Right forelimb (tissue), 1 donor: ENCODE measurements at places on chromosomes 7 and 10.

- no peak for DNase-seq
Observed at GRCh38 chr7:30598121-30598876, 3.6 kb downstream of the GARS1 start.

DNA sequence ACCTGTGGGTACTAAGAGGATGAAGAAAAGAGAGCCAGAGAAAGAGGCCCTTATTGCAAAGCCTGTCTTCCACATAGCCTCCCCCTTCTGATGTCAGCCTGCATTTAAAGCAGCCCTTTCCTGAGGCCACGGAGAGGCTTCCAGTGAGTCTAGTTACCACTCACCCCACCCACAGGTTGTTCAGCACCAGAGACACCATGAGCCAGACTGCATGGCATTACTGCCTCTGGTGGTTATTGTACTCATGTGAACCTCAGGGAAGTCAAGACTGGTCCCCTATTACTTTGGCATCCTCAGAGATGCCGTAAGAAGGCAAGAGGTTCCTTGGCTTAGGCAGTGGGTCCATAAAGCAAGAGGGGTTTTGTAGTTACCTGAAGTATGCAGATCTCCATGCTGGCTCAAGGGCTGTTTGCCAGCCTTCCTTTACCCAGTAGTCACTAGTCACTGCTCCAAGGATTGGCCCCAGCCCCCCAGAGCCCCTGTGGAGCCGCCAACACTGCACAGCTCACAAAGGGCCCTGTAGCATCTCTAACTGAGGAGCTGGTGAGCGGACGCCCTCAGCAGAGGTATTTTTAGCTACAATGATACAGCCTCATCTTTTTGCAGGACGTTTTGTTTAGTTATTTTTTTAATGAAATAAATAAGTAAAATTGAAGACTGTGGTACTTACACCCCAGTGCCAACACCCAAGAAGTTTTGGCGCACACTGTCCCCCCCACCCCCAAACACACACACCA is 20.7 kb downstream of the LRRC4 start:
- DNase-seq = no peak

DNA sequence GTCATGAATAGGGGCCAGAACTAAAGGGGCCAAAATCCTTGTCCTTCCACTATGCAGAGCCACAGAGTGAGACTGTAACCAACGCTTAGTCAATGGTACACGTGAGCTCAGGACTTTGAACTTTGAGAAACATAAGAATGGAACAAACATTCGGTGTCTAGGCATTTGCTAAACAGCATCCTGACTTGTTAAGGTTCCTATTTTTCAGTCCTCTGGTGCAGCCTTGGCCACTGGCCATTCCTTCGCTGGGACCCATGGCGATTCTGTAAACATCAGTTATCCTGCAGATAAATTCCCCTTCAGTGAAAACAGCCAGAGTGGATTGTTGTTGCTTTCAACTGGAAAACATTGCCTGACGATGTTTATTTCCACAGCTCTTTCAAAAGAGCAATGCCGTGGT is 266.8 kb downstream of the SORCS1 start:
- DNase-seq = no peak

DNA sequence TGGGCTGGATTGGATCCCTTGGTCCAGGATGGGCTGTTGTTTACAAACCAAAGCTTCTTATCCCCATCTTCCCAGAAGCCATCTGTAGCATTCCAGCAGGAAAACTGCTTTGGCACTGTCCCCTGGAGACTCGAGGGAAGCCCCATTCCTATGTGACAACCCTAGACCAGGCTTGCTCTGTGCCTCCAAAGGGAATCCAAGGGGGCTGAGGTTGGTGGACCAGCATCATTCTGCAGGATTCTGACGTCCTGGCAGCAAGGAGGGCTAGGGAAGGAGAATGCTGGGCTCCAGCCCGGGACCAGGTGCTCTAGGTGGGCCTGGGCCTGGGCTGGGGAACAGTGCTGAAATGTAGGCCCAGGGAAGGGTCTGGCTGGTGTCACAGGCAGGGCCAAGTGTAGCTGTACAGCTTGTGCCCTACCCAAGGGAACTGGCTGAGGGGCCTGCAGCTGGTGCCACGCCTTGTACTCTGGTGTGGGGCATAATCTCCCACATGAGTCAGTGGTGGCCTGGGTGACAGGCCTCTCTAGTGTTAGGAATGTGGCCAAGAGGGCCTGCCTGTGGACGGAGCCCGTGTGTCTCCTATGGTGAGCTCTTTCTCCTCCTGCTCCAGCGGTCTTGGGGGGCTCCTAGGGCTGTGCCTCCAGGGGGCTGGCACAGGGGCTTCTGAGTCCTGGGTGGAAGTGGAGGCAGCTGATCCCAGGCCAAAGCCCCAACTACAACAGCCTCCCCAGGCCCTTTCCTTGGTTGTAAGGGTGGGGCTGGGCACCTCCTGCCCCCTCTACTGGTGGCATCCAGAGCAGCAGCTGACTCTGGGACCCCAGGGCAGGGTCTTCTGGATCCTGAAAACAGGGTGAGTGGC is 25.2 kb downstream of the TRIM8 start:
- DNase-seq = no peak

GRCh38 chr7:22841954-22842353 is 19.3 kb upstream of the TOMM7 start:
- DNase-seq = no peak

DNA sequence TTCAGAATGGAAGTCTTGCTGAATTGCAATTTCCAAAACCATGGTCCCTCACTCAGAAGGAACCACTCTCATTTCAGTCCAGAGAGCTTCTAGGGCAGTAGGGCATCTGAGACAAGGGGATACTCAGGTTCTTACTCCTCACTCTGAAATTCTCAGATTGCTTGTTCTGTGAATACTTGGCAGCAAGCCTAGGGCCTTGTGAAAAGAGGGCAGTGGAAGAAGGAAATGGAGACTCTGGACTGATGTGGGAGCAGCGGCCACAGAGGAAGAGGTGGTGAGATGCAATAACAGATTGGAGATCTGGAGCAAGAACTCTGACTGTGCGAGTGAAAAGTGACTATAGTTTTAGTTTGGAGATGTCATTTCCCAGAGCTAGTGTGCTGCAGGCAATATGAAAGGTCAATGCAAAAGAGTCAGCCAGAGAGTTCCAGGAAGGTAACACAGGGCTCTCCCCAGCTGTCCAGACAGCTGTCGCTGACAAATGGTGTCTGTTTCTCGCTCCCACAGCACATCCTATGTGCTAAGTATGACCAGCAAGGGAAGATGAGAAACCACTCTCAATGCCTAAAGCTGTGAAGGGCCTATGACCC is 291.6 kb upstream of the KIAA1217 start:
- DNase-seq = no peak

DNA sequence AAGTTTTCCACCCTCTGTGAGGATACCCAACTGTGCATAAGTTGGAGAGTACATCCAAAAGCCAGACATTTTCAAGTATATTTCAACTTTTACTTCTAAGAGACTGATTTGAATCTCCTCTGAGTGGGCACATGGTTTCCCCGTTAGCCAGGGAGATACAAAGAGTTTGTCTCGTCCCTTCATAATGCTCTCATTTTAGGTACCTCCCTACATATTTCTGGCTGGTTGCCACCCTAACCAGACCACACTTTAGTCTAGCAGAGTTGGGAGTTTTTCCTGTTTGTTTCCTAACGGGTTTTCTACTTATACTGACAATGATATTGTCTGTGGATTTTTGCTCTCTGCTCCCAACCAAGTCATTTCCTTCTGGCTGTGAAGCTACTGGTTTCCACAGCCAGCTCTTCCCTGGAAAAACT is 180.3 kb downstream of the CCDC71L start:
- DNase-seq = no peak

- DNase-seq = peak; percentile 88
Observed at GRCh38 chr7:117119192-117119924, 166.1 kb downstream of the ST7 start.

DNA sequence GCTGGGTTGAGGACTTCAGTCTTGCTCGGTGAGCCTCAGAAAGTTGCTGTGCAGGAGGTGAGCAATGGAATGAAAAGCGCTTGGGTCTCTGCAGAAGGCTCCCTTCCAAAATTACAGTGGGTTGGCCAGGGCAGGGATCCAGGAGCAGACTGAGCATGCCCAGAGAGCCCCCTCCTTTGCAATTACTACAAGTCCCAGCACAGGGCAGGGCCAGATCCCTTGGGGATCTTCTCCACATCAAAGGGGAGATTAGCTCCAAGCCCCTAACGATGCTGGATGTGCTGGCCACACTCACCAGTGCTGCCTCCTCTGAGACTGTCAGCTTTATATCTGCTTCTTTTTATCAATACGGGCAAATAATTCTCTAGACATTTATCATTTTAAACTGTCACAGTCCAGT is 337.5 kb downstream of the RPS24 start:
- no peak for DNase-seq

- DNase-seq = no peak
Observed at GRCh38 chr10:75197906-75198305, 12.7 kb upstream of the VDAC2 start.

DNA sequence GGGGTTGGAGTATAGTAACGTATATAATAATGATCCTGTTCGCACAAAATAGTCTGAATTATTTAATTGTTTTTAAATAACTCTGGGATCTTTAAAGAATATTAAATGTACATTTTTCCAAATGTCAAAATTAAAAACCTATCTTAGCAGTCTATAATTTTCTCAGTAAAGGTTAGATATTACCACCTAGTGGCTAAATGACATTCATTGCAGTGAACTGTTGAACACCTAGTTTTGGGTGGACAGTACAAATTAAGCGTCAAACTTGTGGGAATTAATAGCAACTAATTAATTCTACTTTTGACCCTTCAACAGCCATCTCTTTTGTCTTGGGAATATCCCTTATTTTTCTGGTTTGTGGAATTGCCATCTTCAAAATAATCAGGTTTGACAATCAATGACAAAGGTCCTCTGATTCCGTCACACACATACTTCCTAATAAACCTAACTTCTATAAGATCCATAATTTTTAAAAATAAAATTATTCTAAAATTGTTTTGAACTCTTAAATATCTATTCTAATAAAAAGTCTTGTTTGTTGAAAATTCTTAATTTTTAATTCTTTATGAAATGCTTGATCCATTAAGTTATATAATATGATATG is 165.7 kb downstream of the SEMA3D start:
- no peak for DNase-seq
